ENCODE measurements at places on chromosomes 11 and 22.

- no peak for DNase-seq
These were observed 795 bp upstream of the MSANTD4 start for GRCh38 chr11:106022795-106023275.

DNA sequence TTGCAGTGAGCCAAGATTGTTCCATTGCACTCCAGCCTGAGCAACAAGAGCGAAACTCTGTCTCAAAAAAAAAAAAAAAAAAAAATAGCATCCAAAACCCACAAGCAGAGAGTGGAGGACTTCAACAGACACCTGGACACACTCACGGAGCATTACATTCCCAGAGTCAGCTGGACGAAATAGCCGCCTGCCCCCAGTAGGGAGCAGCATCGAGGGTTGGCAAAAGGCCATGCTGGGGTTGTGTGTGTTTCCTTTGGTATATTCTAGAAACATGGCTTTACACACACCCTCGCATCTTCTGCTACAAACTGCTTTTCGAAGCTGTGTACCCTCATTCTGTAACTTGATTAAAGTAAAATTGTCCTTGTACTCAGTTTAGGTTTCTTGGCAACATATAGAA, 5.3 kb downstream of the ADA2 start:
- DNase-seq: peak; percentile 37

GRCh38 chr11:4798427-4799183, 5.6 kb downstream of the OR52R1 start:
- no peak for DNase-seq

DNA sequence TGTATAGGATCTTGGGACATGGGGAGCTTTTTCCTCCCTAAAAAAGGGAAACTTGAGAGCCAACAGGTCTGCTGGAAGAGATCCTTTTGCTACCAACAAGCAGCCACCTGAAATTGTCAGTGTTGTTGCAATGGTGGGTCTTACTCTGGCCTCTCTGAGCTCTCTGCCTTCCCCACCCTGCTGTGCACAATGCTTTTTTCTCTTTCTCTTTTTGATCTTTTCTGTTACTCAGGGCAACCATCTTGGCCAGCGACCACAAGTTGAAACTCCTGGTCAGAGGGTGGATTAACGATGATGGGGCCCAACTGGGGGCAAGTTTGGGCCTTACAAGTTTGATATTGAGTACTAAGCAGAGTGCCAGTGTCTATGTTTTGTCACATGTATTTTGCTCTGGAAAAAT, 155.8 kb downstream of the KIRREL3 start:
- no peak for DNase-seq

DNA sequence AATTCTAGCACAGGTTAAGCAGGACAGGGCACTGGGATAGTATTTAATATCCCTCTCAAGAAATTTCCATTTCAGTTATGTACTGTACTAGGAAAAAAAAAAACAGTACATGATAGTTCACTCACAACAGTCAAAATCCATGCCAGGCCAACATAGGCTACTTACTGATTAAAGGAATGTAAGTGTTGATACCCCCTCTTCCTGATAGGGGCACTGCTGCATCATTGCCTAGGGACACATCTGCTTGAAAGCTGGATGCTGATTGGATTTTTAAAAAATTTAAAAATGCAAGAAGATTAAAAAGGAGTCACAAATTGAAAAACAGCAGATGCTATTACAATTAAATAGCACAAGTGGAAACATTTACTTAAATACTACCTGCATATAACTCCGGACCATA, 43.4 kb downstream of the APOL5 start:
- DNase-seq: no peak

- DNase-seq: no peak
These were observed 9.4 kb upstream of the RBM4B start for GRCh38 chr11:66686801-66687750.

GRCh38 chr22:28247136-28247535, 328.1 kb upstream of the PITPNB start:
- no peak for DNase-seq

DNA sequence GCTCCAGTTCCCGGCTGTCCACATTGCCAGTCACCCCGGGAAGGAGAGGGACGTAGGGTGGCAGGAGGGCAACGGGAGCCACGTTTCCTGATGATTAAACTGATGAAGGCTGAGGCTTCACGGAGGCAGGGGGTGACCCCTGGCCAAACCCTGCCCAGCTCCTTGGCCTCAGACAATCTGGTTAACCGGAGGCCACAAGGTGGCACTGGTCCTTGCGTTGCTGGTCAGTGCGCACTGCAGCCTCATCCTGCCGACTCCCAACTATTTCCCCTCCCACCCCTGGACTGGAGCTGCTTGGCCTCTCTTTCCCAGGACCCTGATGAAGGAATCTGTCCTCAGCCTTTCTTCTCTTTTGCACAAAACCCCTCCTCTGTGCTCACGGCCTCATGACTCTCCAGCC, 75.3 kb downstream of the PDE2A start:
- DNase-seq: no peak

DNA sequence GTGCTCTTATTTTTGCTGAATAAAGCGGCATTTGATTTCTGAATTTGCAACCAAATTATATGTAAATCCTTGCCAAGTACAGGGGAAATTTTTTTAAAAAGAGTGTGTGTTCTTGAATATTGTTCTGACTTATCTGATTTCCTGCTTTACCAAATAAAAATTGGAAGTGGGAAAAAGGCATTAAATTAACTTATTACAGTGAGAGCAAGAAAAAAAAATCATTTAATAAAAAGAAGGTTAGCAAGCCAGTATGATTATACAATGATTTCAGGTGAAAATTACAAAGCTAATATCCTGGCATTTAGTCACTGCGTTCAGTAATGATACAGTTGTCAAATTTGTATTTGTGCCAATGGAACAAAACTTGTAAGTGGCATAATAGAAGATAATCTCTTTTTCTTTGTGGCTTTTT, 82.1 kb upstream of the PPARA start:
- DNase-seq: no peak

DNA sequence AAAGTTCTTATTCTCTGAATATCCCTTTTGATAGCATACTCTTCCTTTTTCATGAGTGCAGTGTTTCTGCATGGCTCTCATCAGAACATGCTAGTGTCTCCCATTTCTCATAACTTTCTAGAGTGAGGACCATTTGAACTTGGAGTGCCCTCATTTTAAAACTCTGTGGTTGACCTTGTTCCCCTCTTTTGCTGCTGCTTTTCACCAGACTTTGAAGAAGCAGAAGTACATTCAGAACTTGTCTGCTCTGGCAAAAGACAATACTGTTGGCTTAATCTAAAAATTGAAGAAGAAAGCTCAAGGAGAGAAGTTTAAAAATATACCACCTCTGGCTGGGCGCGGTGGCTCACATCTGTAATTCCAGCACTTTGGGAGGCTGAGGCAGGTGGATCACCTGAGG, 35.0 kb downstream of the PPARA start:
- DNase-seq: no peak

DNA sequence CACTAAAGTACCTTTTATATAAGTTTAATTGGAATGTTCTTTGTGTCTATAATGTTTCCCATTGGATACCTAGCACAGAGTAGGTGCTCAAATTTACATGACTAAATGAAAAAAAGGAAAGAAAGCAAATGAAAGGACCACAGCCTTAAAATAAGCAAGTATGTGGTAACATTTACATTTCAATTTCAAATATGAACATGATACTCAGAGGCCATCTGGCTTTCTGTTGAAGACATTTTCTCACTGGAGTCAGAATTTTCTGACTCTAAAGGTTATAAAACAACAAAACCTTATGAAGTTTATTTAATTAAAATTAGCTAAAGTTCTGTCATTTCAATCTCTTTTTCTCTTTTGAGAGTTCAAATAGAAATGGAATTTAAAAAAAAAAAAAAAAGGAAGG, 904 bp upstream of the ANGPTL5 start:
- no peak for DNase-seq

DNA sequence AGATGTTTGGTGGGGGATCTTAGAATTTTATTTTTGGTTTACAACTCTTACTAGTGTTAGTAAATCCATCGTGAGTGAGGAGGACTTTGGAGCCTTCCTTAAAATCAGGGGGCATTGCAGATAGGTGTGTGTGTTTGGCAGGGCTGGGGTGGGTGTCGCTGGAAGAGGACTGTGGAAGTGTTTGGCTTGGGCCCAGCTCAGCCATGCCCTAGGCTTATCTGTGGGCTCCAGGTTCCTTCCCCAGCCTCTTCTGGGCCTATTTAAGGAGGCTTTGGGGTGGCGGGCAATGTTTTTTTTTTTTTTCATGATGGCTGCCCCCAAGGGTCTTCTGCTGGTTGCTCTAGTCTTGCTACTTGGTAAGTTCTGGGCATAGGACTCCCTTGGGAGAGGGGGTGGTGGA, 22.1 kb downstream of the MTFP1 start:
- DNase-seq: no peak

DNA sequence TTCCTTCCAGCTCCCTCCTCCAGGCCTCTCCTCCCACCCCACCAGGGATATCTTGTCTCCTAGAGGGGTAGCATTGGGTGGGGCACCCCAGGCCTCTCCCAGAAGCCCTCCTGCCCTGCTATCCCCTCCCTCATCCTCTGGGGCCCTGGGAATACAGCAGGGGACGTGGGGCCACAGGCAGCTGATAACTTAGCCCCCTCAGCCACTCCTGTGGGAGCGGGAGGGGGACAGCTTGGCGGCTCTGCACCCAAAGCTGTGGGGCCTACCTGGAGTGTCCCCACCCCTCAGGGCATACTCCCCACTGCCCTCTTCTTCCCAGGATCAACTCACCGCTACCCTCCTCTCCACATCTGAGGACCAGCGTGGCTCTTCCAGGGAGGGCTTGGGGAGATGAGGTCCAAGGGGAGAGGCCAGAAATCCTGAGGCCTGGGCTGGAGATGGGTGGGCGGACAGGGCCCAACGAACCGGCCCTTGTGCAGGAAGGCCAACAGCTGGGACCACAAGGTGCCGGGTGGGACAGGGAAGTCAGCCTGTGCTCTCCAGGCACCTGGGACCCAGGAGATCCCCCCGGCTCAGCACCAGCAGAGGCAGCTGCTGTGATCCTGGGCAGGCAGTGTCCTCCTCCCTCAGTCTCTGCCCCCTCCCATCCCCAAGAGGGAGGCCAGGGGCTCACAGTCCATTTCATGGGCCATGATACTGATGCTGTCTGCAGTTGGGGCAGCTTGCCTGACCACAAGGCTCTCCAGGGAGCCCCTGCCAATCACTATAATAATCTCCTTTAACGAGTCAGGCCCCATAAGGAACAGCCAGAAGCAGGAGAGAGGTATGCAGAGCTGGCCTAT, 23.2 kb downstream of the NEAT1 start:
- no peak for DNase-seq

Measured in activated naive CD8-positive, alpha-beta T cell treated with anti-CD3 and anti-CD28 coated beads for 36 hours (primary cell).